ENCODE measurements at places on chromosomes 16 and 17.

- DNase-seq, result no peak
These were observed 29.4 kb downstream of the RNF112 start for GRCh38 chr17:19440421-19440820.

DNA sequence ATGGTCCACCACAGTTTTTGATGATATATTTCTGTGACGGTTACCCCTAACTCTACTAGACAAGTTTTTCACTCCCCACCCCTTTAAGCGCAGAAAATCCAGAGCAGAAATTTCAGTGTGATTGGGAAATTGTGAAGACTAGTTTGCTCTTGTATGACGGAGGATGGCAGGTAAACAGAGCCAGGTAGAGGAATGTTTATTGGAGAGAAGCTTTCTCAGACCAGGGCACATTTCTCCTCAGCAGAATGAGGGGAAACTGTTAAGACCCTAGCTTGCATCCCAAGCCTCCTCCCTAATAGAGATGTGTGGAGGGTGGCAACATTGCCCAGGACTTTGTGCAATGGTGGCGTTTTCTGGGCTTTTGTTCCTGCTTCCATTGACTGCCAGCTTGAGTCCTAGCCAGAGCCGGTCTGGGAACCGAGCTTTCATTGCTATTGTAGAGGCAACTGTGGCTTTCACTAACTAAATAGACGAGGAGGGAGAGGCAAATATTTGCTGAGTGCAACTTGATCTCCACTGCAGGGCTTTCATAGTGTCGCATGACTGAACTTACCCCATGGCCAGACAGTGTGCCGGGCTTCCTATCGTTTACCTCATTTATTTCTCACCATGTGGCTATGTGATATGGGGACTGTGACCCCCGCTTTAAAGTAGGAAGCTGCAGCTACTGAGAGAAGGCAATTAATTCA is 159.6 kb upstream of the MPHOSPH6 start:
- DNase-seq, result no peak

DNA sequence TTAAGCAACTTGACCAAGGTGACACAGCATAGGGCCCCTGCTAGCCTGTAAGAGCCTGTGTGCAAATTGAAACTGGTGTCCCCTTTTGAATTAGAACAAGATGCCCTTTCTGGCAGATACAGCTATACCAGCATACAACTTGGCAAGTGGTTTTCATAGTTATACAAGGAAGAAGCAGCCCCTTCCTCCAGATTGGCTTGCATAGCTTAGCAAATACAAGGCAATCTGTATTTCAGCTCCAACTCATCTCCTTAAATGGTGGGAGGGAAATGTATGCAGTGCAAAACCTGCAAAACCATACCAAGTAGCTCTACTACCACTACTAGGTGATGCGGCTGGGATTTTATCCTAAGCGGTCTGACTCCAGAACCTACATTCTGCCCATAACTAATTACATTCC is 427.1 kb downstream of the HAPSTR1 start:
- no peak for DNase-seq

DNA sequence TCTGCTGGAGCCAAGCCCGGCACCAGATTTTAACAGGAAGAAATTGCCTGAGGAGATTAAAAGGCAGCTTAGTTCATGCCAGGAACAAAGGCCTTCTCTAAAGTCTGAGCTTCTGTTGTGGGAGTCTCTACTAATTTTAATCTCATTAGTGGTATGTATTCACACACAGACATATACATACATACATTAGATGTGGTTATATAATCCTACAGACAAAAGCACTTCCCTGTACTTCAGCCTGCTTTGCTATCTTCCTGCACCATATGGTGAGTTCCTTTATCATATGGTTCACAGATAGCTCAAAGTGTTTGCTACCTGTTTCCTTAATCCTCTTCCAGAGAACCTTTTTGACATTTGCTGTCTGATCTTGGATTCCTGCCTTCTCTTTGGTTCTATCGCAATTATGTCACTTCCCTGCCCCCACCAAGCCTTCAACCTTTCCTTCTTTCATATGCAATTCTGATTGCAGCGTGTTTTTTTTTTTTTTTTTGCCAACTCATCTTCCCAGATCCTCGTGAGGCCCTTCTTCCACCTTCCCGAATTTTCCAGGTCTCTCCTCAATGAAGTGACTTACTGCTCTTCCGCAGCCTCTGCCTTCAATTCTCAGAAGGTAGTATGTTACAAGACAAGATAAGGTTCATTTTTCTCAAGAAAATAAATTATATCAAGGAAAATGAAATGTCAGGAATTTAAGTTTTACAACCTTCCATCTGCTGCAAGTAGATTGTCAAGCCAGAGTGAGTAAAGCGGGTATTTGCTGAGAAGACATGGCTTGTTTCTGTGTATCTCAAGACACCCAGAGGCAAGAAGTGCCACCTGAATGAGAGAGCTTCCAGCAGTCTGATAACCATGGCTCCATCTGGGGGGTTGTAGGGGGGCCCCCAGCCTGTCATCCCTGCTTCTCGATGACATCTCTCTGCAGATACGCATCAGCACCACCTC is 120.2 kb upstream of the CACNG3 start:
- peak; percentile 88 for DNase-seq

- peak; percentile 56 for DNase-seq
These were observed 1.7 kb downstream of the IL4R start for GRCh38 chr16:27315333-27316037.

DNA sequence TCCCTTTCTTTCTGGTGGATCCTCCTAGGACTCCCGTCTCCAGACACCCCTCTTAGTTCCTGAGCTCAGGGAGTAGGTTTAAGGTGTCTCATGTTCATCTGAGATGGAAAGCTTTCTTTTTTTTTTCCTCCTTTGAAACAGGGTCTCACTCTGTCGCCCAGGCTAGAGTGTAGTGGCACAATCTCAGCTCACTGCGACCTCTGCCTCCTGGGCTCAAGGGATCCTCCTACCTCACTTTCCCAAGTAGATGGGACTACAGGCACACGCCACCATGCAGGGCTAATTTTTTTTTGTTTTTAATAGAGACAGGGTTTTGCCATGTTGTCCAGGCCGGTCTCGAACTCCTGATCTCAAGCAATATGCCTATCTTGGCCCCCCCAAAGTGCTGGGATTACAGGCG is 3.6 kb upstream of the GSE1 start:
- DNase-seq, result no peak

GRCh38 chr16:76964464-76965154 is 226.4 kb upstream of the MON1B start:
- no peak for DNase-seq

DNA sequence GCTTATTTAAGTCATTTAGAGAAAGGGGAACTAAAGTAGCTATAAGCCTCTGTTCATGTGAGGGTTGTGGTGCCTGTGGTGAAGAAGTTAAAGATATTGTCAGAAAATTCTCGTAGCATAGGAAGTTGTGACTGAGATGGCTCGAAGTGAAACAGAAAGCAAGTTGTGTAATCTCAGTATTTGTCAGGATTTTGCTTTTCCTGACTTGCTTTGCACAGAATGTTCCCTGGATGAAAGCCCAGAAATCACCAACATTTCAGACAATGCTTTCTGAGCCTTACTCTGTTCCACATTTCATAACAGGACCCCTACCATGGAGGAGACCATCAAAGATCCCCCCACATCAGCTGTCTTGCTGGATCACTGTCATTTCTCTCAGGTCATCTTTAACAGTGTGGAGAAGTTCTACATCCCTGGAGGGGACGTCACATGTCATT is 10.6 kb downstream of the CALCOCO2 start:
- no peak for DNase-seq

DNA sequence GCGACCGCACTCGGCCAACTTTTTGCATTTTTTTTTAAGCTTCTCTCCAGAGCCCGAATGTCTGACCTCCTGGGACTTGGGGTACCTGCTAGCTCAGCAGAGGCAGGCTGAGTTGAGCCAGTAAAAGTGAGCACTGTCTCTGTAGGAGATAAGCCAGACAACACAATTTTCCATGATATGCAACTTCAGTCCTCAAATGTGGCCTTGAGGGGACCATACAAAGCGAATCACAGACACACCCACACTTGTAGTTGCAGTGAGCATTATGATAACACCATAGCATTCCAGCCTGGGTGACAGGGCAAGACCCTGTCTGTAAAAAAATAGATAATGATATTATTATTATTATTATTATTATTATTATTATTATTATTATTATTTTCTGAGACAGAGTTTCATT is 2.6 kb downstream of the DPEP2 start:
- DNase-seq, result no peak

DNA sequence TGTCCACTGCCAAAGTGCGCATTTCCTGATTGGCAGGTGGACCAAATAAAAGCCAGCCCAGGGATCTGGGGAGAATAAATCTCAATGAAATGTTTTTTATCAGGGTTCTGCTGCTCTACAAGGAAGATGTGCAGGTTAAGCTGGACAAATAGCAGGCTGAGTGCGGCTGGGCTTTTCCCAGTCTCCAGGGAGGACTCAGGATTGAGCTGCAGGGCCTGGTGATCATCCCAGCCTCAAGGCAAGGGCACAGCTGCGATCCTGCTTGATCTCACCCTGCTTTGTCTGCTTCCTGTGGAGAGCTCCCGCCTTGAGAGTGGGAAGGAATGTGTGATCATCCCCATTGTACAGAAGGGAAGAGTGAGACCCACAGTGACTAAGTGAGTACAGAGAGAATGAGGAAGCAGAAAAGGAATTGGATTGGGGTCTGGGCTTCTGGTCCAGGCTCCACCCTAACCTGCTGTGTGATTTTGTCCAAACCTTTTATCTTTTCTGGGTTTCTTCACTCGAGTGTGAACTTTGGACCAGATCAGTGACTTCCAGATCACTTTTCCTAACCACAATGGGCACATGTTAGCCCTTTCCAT is 75.3 kb upstream of the CRHR1 start:
- DNase-seq, result no peak

- peak; percentile 33 for DNase-seq
These were observed 318.9 kb downstream of the MAP2K6 start for GRCh38 chr17:69733171-69734012.

- no peak for DNase-seq
These were observed 63.5 kb downstream of the TANC2 start for GRCh38 chr17:63029541-63029940.

- DNase-seq, result no peak
These were observed 79.0 kb downstream of the CA10 start for GRCh38 chr17:52079496-52079895.

DNA sequence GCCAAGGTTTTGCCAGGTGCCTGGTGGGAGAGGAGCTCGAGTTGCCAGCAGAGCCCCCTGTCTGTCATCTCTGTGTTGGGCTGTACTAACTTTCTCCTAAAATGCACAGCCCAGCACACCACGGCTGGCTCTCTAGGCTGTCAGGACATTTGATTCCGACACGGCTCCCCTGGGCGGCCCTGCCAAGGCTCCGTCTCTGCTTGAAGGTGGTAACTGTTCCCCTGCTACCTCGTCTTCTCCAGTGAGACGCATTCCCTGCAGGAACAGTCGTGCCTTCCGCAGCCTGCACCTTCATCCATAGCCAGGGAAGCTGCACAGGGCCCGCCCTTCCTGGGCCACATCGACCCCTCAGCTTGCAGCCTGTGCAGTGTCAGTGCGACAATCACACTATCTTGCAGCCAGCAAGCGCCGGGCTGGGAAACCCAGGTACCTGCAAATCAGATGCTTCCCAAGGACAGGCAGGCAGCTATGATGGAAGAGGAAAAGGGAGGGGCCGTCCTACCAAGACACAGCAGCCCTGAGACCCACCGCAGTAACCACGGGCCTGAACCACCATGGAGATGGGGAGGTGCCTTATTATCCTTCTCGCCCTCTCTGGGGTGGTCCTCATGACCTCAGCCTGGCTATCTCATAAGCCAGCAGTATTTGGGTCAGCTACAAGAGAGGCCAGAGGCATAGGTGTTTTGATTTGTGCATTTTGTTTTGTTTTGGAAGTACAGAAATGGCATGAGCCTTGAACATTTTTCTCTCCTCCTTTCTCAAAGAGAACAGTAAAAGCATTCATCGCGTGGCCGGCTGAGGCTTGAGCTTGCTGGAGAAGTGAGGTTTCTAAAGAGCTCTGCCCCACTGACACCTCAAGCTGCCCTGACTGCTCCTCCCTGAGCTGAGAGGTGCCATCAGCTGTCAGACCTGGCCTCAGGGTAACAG is 361.7 kb upstream of the TNRC6C start:
- no peak for DNase-seq

- DNase-seq, result no peak
These were observed 99.1 kb upstream of the CCL2 start for GRCh38 chr17:34155947-34156346.

GRCh38 chr16:49857423-49858181 is 1.7 kb upstream of the ZNF423 start:
- DNase-seq, result peak; percentile 93

- no peak for DNase-seq
These were observed 40.5 kb downstream of the PSME3IP1 start for GRCh38 chr16:57145046-57146021.

DNA sequence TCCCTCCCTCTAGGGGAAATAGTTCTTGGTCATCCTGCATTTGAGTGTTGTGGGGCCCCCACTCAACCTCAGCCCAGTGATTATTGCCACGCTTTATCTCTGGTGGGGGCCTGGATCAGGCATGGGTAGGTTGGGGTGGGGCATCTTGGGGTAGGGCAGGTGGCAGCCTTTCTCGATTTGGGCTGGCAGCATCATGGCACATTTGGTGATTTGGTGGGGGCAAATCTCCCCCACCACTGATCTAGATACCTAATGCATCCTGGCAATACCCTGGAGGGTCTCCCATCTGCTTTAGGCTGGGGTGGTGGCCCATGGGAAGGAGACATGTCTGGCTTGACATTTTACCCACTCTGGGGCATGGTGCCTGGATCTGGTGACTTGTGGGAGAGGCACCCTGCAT is 40.2 kb downstream of the NLRP1 start:
- DNase-seq, result no peak

DNA sequence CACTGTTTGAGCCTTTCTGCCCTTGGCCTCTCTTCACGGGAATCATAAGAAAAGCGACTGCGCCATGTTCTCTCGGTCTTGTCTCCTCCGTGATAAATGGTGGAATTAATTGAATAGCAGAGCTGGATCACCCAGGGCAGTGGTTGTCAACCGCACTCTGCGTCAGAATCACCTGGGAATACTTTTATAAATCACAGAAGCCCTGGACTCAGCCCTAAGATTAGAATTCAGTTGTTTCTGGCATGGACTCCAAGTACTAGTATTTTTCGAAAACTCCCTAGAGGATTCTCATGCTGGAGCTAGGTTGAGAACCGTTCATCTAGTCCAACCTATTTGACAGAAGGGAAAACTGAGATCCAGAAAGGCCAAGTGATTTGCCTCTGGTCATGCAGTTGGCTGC is 64.1 kb downstream of the SPACA3 start:
- no peak for DNase-seq
